Fibroblast of gingiva (primary cell): ENCODE measurements at places on chromosomes 4 and X.

DNA sequence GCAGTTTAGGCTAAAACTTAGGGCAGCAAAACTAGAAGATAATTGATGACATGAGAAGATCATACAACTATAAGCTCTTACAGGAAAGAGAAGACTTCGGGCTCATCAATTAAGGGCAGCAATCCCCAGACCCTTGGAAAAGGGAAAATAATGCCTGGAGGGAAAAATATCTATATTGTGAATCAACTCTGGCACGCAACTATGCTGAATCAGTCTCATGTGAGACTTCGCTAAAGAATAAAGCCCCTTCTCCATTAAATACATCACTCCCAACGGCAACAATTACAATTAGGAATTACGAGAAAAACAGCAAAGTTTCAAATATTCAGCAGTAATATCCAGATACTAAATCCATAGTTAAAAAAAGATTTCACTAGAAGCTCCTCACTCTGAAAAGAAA lies 2016.8 kb upstream of the IGFBP7 start:
- DNase-seq = no peak

- DNase-seq = peak; percentile 58
Observed at GRCh38 chrX:119880552-119881437, 9.2 kb downstream of the NDUFA1 start.

- no peak for DNase-seq
Observed at GRCh38 chr4:40492691-40493090, 137.0 kb downstream of the RBM47 start.

GRCh38 chrX:19904778-19905367 lies 17.5 kb upstream of the SH3KBP1 start:
- peak; percentile 45 for DNase-seq

DNA sequence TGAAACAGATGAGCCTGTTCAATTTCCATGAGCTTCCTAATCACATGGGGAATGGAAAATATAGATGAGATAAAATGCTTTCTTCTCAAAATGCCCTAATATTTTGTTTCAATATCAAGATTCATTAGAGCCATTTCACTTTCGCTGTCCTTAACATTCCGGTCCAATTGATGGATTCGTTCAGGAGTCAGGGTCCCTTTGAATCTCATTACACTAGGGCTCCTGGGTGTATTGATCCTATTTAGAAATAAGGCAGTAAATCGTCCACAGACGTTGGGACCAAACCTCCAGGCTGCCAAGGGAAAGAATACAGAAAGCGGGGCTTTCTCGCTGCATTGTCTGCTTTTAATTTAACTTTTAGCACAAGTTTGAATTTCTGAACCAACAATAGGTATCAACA lies 20.6 kb upstream of the CRMP1 start:
- DNase-seq = no peak
